MM.1S (cell line): ENCODE measurements at places on chromosomes 4 and X.
A peak's percentile ranks its signal among the peaks of the same experiment; 100 is the strongest.

DNA sequence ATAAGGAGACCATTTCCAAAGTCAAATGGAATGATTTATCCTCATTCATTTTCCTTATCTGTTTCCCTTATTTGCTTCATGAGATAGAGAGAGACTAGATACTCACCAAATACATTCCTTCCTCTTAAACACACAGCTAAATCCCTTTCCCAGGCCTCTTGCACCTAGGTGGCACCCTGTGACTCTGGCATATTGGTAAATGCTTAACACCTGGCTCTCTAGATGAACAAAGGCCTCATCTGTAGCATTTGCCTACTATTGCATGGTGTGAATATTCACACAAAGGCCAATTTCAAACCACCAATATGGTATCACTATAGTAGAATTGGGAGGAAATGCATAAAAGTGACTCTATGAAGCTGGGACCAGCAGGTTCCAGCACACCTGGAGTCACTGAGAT is 22.1 kb upstream of the SLC10A4 start:
- DNase-seq, result no peak

- no peak for DNase-seq
Observed at GRCh38 chr4:78150543-78150864, 93.4 kb downstream of the FRAS1 start.

- no peak for DNase-seq
Observed at GRCh38 chr4:9792381-9792780, 10.9 kb downstream of the DRD5 start.

DNA sequence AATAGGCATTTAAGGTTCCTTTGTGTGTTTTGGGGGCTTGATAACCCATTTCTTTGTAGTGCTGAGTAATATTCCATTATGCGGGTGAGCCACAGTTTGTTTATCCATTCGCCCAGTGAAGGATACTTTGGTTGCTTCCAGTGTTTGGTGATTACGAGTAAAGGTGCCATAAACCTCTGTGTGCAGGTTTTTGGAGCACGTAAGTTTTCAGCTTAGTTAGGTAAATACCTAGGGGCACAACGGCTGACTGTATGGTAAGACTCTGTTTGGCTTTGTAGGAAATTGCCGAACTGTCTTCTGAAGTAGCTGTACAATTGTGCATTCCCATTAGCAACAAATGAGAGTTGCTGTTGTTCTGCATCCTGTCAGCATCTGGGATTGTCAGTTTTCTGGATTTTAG is 3.8 kb upstream of the TBL1X start:
- no peak for DNase-seq

DNA sequence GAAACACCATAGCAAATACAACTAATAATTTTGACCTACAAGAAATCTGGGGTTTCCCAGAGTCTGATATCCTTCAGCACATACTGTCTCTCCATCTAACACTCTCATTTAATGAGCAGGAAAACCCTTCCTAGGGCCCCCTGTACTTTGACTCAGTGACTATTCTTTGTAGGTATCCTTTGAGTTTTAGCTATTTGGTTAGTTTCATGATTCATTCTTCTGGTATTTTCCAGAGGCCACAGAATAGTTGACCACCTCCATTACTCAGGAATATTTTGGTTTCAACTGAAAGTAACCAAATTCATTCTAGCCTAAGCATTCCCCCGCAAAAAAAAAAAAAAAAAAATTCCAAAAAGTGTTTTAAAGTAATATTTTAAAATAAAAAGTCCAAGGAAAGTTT is 140.0 kb downstream of the IDS start:
- no peak for DNase-seq

- DNase-seq, result peak; percentile 73
Observed at GRCh38 chr4:110514889-110515479, 39.0 kb downstream of the ENPEP start.

GRCh38 chr4:178081896-178082295 is 639.7 kb upstream of the AGA start:
- DNase-seq, result no peak

GRCh38 chr4:39525822-39526690 is 1.2 kb downstream of the UGDH start:
- DNase-seq, result no peak

DNA sequence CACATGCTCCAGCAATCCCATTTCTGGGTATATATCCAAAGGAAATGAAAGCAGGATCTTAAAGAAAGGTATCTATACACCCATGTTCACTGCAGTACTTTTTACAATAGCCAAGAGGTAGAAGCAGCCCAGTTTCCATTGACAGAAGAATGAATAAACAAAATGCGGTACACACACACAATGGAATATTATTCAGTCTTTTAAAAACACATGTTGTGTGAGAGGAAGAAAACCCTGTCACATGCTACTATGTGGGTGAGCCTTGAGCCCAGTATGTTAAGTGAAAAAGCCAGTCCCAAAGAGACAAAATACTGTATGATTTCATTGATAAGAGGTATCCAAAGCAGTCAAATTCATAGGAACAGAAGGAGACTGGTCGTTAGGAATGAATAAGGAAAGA is 6.3 kb downstream of the ANXA3 start:
- DNase-seq, result no peak
